ENCODE measurements at places on chromosomes 12 and 14.

DNA sequence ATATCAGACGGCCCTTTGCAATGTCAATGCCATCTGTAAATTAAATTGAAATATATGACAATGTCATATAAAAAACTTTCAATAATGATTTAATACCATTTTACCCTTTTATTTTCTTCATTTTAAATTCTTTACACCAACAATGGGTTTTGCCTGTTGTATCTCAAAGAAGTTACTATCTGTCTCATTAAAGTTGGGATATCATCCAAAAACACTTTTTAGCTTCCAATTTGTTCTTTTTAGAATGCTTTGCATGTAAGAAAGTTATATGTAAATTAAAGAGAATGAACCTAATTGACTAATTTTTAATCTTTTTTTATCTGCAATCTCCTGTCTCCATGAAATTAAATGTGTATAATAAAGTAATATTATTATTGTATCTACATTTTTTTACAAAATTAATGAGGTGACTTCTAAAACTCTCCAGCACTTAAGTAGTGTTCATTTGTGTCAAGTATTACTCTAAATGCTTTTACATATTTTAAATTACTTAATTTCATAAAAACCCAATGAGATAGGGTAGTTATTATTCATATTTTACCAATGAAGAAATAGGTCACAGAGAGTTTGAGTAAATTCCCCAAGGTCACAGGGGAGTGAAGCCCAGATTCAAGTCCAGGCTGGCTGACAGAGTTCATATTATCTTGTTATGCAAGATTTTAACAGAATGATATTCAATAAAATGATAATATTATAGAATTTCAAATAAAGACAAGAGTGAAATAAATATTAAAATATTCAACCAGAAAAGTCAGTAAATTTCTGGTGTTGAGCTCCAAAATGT lies 673.0 kb upstream of the FLRT2 start:
- DNase-seq, result no peak

DNA sequence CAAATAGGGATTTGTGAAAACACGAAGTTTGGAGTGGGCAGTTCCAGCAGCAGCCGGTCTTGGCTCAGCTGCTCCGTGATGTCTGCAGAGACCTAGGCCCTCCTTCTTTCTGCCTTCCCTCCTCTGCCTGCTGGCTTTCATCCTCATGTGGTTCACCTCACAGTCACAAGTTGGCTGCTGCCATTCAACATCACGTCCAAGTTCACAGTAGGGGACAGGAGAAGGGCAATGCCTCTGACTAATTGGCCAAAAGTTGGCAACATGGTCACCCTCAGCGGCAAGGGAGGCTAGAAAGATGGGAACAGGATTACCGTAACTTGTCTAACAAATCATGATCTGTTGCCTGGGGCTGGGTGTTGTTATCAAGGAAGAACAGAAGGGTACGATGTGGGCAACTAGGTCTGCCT lies 7.8 kb upstream of the CACNA2D4 start:
- DNase-seq, result no peak

DNA sequence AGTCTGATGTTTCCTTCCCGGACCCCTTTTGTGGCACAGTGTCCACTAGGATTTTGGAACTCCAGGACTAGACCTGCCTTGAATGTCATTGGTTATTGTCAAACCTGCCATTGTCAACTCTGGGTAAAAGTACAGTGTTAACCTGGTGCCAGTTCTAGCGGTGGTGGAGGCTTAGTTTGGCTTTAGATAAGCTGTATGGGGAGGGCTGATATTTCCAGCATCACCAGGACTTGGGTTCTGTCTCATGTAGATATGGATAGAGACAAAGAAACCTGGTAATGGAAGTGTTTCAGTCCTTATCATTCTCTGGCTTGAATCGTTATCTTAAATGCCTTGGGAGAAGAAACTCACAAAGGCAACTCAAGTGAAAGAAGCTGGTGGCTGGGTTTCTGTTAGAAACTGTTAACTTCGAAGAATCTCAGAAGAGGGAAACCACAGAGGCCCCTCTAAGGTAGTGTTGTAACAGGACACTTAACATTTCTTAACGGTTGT lies 10.6 kb downstream of the CHST11 start:
- no peak for DNase-seq

DNA sequence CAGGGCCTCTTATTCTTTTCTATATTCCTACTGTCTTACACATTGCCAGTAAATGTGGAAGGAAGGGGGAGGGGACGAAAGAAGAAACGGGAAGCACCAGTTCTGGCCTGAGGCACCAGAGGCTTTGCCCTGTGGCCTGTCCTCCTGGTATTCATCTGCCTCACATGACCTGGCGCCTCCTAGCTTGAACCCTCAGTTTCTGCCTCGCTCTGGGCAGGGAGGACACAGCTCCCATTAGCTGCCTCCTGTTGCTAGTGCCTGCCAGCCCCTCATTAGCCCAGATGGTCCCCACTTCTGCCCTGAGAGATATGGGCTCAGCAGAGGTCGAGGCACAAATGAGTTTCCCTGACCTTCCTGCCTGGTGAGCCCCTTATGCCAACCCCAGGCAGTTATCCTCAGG lies 3.0 kb upstream of the PLEKHG6 start:
- DNase-seq, result no peak

- no peak for DNase-seq
These were observed 314.2 kb downstream of the EGLN3 start for GRCh38 chr14:33636716-33637115.

DNA sequence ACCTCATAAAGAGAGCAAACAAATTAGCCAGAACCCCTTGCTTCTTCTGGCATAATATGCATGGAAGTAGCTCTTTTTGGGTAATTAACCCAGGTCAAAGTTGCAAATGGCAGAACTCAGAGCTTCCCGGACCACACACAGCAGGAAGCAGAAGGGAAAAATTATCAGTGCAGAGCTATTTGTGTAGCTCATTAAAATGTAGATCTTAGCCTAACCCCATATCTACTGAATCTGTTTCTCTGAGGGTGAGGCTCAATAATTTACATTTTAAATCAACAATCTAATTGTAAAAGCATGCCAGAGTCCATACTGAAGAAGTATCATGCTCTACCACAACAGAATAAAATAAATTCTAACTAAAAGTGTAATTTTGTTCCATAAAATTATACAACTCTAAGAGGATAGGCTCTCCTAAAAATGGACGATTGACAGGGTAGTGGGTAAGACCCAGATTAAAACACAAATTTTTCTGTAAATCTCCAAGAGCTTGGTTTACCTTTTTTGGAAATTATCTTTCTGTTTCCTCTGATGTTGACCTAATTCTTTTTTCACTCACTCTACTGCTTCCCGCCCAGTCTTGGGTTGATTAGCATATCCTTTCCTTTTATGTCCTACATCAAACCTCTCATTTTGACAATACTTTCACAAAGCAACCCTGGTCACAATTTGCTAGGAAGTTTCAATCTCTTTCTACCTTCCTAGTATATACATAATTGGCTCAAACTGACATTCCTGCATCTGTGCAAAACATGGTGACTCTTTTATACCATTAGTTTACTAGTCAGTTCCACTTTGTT lies 213.3 kb upstream of the SLC16A7 start:
- no peak for DNase-seq

GRCh38 chr14:92978229-92979021 lies 55.5 kb downstream of the CHGA start:
- no peak for DNase-seq

GRCh38 chr12:96882862-96883261 lies 24.2 kb upstream of the NEDD1 start:
- no peak for DNase-seq

GRCh38 chr14:74195623-74196022 lies 43.6 kb upstream of the VSX2 start:
- DNase-seq, result no peak

DNA sequence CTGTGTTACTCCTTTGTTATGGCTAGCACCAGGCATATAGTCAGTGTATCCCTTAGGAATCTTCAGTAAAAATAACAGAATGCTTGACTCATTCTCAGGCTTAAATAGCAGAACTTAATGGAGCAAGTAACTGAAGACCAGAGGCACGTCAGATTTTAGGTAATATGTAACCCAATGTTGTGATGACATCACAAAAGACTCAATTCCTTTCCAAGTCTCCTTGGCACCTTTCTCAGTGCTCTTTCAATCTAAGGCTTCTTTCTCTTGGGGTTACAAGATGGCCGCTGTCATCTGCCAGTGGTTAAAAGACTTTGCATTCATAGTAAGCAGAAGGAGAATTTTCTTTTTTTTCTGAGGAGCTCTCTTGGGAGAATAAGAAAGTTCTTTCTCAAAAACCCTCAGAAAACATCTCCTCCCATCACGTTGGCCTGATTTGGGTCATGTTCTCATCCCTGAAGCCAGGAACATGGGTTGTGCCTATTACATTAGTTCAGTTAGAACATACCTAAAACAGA lies 33.4 kb upstream of the DCN start:
- DNase-seq, result peak; percentile 85

- no peak for DNase-seq
These were observed 1318.4 kb downstream of the TMEM121 start for GRCh38 chr14:106844608-106845285.

DNA sequence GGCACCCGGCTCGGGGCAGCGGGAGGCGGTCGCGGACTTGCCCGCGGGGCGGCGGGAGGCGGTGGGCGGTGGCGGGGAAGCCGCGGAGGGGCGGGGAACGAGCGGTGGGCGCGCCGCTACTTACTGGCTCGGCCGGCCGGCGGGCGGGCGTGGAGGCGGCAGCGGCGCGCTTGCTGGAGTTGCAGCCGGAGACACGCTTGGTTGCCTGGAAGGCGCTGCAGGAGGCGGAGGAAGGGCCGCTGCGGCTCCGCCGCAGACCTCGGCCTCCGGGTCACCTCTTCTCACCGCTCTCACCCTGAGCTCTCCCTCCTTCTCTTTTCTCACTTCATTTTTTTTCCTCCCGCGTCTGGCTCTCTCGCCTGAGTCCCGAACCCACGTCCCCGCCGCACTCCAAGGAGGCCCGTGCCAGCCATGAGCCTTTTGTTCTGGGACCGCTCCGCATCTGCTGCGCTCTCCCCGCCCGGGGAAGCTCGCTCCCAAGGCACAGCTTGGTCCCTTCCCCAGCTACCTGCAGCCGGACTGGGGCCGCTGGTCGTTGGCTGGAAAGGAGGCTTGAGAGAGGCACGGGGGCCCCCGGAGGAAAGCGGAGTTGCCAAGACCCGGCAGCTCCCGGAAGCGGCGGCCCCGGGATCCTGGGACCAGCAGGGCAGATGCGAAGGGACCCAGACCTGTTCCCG lies 592 bp upstream of the KCNK10 start:
- no peak for DNase-seq

- no peak for DNase-seq
These were observed 556.5 kb downstream of the LRFN5 start for GRCh38 chr14:42163136-42163535.

- no peak for DNase-seq
These were observed 178.0 kb downstream of the RPAP3 start for GRCh38 chr12:47527816-47528215.

GRCh38 chr12:113897406-113897805 lies 68.7 kb downstream of the RBM19 start:
- DNase-seq, result no peak

Measured in stromal cell of bone marrow (primary cell).